ENCODE measurements at places on chromosomes 12 and 14.

DNA sequence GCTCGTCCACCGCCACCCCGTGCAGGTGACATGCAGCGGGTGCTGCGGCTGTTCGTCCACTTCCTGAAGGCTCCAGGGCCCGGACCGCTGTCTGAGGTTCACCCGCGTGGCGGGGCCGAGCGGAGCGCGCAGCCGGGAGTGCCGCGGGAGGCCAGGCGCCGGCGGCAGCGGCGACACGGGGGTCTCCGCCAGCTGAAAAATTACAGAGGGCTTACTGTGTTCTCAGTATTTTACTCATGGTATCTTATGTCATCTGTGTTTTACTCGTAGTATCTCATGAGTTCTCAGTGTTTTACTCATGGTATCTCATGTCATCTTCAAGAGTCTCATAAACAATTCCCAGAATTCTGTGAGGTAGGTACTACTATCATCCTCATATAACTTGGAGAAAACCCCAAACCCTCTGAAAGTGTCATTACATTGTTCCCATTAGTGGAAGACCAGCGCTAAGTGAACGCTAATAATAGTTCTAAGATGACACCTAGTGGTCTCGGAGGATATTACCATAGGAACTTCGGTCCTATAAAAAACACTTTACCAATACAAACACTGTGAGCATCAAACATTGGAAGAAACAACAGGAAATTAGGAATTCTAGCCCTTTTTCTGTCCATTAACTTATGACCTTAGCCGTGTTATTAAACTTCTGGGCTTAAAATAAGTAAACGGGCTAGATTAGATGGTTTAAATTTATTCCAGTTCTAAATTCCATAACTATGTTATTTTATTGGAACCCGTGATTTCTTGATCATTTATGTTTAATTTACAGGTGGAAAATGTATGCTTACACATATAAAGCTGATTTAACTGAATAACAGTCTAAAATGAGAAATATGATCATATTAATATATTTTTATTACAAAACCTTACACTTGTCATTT is 32.4 kb downstream of the AK7 start:
- DNase-seq = peak; percentile 14

DNA sequence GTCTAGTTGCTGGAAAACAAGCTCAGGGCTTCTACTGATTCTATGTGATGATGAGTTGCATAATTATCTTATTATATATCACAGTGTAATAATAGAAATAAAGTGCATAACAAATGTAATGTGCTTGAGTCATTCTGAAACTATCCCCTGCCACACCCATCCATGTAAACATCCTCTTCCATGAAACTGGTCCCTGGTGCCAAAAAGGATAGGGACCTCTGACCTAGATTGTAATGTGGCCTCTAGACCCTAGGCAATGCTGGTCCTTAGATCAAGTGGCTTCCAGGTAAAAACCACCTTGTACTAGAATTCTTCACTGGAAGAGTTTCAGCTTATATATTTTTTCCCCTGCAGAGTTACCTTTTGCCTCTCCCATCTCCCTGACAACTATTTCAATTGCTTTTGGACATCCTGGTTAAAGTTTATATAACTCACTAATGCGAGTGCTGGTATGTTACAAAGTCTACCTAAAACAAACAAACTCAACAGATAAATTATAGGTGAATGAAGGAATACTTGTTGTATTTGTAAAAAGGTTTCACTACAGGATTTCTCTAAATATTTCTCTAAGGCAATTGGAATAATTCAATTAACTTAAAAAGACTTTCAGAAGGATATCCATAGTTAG is 462.5 kb downstream of the NAV3 start:
- DNase-seq = no peak

DNA sequence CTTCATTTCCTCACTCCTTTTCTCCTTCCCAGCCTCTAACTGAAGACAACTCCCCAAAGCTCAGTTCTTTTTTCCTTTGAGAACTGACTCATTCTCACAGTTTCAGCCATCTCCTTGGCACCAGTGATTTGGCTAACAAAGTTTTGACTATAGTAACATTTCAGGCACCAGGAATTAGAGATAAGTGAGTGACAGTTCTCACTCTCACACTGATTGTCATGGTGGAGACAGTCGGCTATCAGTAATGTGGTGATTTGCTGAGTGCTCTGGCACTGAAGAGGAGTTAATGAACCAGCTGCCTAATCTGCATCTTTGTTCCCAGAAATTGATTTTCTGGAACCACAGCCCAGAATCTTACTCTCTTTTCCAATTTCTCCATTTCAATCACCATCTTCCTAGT is 29.5 kb downstream of the HELB start:
- DNase-seq = no peak

DNA sequence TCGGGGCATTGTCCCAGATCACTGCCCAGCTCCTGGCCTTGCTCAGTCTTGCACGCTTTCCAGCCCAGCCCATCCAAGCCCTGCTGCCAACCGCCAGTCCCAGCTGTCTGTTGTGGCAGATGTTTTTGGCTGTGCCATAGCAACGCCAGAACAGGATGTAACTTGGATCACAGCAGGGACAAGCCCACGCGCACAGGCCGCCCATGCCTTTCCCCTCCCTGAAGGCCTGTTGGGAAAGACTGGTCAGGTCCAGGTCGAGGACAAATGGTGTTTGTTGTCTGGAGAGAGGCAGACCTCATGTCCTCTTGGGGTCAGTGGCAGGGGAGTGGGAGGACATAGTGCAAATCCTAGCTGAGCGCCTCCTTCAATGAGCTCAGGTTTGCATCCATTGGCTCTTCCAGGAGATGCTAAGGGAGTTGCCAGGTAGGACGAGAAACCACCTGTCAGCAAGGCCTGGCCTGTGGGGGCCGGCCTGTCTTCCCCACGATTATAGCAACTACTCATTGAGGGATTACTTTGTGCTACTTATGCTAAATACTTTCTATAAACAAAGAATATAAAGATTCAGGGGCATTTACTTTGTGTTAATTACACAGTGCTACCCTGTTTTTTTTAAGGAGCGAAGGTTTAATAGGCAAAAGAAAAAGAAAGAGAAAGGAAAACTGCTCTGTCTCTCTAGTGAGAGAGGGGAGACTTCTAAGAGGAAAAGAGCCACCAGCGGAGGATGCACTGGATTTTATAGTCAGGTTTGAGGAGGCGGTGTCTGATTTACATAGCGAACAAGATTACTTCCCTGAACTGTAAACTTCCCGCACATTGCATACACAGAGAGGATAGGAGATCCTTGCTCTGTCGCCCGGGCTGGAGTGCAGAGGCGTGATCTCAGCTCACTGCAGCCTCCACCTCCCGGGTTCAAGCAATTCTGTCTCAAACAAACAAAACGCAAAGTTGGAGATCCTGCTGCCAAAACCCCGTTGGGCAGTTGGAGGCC is 42.8 kb upstream of the CORO1C start:
- peak; percentile 29 for DNase-seq

DNA sequence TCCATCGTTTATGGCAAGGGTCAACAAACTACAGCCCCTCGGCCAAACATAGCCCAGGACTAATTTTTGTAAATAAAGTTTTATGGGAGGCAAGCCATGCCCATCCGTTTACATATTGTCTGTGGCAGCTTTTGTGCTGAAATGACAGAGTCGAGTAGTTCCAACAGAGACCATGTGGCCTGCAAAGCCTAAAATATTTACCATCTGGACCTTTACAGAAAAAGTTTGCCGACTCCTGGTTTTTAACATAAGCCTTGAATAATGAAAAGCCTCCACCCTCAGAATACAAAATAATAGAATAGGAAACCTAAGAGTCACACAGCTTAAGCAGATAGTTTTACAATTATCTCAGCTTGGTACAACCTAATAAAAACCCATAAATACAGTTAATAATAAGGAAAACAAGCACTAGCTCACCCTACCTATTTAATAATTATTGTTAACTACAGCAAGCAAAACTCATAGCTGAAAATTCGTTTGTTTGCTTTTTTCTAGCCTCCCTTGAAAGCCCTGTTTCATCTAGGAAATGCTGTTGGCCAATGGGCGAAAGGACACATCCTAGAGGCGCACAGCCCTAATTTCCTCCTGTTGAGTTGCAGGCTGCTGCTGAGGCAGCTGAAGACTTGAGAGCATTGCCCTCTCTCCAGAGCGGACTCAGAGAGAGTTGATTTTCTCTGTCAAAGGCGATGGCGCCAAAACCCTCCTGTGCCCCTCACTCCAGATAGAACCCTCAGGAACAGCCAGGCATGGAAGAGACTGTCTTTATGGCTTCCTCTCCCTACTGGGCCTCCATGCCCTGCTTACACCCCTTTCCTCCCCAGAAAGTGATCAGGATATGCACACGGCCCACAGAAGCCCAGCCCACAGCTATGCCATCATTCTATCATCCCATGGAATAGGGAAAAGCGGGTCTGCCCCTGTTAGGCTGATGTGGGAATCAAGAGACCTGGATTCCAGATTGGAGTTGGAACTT is 107.2 kb downstream of the DPF3 start:
- no peak for DNase-seq

DNA sequence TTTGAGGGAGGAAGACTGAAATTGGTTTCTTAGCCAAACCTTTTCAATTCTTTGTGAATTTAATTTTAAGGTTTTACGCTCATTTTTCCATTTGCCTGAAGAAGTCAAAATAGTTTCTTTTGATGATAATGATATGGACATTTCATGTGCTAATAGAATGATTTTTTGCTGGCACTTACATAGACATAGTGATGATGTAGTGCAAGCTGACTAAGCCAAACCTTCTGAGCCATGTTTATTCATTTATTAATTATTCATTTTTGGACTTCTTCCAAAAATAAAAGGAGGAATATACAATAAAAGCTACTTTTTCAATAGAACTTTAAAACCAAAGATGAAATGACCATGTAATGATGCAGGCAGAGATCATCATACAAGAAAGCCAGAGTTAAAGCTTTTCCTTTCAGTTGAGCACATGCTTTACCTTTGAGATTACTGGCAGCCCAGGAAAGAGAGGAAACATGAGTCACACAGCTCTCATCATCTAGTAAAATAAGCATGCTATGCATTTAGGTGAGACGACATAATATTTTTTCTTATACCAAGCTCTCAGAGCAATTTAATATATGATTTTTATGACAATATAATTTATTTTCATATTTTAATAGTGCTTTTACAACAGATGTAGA is 24.8 kb downstream of the KCNA1 start:
- DNase-seq = peak; percentile 40

DNA sequence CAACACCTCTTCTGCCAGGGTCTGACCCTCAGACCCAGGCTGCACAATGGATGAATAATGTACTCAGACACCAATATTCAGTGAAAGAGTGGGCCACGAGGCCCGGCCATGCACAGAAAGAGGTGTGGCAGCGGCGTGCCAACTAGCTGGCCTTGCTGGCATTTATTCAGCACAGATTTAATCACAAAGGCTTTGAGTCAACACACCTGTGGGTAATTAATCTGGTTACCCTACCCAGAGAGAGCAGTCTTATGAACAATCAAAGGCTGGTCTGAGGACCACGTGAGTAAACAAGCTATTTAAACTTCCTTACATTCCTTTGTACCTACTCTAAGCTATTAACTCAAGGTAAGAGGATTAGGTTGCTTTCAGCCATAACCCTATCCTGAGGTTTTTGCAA is 324.8 kb downstream of the C12orf50 start:
- DNase-seq = no peak

GRCh38 chr14:64723691-64724577 is 19.7 kb downstream of the PLEKHG3 start:
- no peak for DNase-seq

DNA sequence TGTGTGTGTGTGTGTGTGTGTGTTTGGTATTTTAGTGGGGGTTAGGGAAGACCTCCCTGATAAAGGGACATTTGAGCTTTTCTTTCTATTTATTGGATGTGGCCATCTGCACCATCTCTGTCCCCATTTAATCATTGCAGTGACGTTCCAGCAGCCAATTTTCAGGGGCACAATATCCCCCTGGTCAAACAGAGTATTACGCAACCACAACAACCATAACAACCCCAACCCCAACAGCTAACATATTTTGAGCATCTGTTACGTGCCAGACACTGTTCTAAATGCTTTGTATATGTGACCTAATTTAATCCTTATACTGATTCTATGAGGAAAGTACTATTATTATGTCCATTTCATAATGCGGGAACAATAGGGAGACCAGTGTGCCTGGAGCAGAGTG is 87.4 kb downstream of the TTC8 start:
- DNase-seq = no peak

GRCh38 chr12:67630373-67631088 is 18.0 kb upstream of the DYRK2 start:
- DNase-seq = no peak

DNA sequence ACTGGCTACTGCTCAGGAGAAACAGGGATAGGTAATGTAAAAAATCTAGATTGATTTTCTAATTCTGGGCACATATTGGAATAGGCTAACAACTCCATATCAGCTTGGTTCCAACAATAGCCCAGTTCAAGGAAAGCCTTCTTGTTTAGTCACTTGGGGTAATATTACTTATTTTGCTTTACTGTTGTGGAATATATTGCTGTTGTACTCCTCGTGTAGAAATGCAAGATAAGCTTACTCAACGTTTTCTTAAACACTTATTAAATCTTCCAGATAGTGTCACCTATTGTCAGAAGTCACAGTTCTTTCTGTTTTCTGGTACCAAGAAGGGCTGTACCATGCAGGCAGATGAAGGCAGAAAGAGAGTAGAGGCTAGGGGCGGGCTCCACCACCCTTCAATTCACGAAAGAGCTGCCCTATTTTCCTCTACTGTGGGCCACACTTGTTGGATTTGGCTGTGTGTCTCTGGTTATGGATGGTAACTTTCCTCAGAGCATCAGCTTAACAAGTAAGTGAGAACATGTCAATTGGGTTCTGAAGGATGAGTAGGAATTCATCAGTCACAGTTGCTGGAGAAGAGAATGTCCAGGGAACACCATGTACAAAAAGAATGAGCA is 38.0 kb downstream of the CLMN start:
- DNase-seq = no peak

Measured in NCI-H1417 treated with DMSO at 0.1 percent for 48 hours (cell line).